ENCODE measurements at places on chromosomes 11 and 22.

DNA sequence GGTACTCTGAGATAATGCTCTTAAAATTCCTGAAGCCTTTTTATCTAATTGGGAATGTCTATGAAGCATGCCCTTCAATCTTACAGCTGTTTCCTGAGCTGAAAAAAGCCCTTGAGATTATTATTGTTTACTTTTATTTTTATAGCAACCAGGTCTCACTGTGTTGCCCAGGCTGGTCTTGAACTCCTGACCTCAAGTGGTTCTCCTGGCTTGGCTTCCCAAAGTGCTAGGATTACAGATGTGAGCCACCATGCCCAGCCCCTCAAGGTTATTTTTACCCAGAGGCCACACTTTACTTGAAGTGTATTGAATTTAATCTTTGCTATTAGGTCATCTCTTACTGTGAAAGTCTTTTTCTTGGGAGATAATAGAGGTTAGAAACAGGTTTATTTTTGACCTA is 7.0 kb upstream of the SWAP70 start:
- DNase-seq, result no peak

DNA sequence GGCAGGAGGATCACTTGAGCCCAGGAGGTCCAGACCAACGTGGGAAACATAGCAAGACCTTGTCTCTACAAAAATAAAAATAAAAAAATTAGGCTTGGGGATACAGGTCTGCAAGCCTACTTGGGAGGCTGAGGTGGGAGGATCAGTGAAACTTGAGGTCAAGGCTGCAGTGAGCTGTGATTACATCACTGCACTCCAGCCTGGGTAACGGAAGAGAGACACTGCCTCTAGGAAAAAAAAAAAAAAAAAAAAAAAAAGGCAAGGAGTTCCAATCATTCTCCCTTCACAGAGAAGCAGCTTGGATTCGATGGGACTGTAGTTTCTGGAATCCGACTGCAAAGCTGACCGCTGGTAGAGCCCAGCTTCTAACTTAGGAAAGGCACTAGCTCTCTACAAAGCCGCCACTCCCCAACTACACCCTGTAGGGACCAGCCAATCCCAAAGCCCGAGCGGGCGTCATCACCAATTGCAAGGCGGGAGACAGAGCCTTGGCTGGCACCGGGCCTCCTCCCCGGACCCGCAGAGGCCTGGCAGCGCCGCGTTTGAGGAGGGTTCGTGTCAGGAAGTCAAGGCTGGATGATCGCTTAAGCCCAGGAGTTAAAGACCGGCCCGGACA is 716 bp upstream of the DDB2 start:
- peak; percentile 90 for DNase-seq

DNA sequence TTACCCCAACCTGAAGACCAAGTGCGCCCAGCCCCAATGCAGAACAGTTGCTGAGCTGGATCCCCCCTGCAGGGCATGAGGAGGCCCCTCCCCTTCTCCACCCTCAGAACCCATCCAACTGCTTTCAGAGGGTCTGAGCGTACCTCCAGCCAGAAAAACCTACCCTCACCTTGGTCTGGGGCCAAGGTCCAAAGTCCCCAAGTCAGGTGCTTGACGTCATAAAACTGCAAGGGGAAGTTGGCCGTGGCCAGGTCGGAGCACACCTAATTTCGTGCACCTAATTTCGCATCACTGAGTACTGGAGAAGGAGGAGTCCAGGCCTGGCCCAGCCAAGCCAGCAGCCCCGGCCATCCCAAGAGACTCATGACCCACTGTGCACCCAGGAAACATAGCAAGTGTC is 289.8 kb downstream of the CTTN start:
- no peak for DNase-seq

GRCh38 chr11:105357764-105358163 is 218.2 kb upstream of the CARD18 start:
- DNase-seq, result no peak

DNA sequence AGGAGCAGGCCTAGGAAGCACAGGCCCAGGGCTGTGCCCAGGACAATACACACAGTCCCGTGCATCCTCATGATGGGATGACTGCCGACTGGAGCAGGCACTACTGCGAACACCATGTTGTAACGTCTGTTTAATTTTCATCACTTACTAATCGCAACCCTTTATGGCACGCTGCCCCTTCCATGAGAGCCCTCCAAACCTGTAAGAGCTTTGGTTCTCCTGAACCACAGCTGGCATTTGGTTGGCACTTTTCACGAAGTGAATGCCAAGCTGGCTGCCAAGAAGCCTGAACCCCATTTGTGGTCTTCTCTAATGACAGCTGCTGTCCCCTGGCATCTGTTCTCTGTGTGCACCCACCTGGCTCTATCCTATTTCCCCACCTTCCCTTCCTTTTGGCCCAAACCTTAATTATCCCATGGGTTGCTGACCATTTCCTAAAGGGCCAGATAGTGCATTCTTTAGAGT is 36.5 kb downstream of the APOL1 start:
- no peak for DNase-seq

DNA sequence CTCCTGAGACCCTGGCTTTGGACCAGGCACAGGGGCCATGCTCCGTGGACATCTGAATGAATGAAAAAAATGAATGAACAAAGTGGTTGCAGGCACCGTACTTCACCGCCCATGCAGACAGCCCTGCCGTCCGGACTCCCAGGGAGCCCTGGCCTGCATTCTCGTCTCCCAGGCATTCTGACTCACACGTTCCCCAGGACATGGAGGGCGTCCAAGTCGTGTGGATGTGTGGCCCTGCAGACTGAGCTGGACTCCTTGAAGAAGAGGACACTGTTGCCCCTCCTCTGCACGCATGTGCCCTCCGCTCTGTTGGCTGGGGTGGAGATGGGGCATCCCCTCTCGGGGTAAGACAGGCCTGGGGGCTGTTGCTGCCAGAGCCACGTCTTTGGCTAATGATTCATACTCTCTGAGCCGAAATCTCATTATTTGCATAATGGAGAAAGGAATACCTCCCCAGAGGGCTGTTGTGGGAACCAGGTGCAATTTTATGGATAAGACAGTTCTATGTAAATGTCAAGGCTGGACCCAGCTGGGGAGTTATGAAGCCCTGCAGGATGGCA is 49.7 kb downstream of the RTL6 start:
- peak; percentile 99 for DNase-seq

- no peak for DNase-seq
These were observed 101.9 kb downstream of the CTTN start for GRCh38 chr11:70500076-70500847.

- no peak for DNase-seq
These were observed 12.4 kb downstream of the CAVIN3 start for GRCh38 chr11:6307876-6308275.

All from Caki2 (cell line).